ENCODE measurements at places on chromosomes 2 and 18.

GRCh38 chr2:146077156-146077555 lies 1557.2 kb upstream of the ZEB2 start:
- DNase-seq, result no peak

DNA sequence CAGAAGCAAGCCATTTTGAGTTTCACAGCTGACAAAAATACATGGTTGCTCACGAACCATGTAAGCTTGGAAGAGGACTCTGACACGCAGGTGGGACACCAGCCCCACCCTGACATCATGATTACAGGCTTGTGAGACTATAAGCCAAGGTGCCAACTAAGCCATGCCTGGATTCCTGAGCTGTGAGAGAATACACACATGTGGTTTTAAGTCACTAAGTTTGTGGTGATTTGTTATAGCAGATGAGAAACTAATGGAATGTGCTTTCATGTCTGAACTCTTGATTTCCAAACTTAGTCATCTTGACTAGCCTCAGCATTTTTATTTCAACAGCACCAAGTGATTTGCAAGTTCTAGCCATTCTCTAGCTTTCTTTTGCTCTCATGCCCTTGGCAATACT lies 676.1 kb upstream of the CELF4 start:
- DNase-seq, result peak; percentile 41

- no peak for DNase-seq
Observed at GRCh38 chr18:7908681-7909299, 341.7 kb downstream of the PTPRM start.

DNA sequence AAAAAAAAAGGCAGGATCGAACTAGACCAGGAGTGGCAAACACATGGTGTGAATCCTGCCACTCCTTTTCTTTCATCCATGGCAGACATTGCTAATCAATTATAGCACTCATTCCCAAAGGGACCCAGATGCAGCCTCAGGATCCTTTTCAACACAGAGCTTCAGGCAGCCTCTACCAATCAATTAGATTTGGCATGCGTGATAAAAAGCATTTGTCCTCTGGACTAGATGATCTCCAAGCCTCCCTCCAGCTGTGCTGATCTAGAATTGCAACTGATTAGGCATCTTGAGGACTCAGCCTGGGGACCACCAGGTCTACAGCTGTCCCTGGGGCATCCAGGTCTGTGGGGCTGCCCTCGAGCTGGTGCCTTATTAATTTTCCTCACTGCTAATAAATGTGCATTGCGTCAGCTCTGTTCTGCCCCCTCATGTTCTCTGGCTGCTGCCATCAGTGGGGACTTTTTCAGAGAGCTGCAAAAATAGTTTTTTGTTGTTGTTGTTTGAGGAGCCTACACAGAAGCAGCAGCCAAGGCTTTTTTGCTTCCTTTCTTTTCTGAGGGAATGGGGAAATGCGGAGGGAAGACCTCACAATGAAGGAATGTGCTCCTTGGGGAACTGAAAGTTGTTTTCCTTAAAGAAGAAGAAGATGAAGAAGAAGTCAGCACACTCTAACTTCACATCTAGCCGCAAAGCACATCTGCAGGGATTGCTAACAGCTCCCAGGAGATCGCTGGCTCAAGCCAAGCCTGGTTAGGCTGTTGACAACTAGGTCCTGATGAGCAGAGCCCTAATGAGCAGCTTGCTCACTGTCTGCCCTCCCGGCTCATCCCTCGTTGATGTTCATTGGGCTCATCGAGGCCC lies 8.8 kb upstream of the ATOH8 start:
- DNase-seq, result no peak

DNA sequence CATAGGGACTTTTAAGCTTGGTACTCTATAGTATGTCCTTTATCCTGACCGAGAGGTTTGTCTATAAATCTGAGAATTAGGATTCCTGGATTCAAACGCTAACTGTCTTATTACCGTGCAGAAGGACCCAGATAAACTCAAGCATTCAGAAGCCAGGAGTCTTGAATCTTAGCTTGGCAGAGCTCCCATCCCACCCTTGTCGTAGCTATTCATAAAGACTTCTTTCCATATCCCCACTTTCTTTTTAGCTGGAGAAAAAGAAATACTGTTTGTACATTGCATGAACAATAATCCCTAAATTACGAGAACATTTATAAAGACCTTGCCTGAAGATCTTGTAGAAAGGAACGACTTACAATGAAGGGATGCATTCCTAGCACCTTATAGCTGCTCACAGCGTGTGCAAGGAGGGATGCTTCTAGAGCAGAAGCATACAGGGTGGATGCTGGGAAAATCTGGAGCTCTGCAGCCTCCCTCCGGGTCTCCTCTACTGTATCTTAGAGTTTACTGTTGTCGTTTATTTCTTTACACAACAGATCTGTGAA lies 13.6 kb downstream of the EFR3B start:
- DNase-seq, result no peak

Measured in SW480 (cell line).